ENCODE measurements at places on chromosomes 5 and 9.
A peak's percentile ranks its signal among the peaks of the same experiment; 100 is the strongest.

DNA sequence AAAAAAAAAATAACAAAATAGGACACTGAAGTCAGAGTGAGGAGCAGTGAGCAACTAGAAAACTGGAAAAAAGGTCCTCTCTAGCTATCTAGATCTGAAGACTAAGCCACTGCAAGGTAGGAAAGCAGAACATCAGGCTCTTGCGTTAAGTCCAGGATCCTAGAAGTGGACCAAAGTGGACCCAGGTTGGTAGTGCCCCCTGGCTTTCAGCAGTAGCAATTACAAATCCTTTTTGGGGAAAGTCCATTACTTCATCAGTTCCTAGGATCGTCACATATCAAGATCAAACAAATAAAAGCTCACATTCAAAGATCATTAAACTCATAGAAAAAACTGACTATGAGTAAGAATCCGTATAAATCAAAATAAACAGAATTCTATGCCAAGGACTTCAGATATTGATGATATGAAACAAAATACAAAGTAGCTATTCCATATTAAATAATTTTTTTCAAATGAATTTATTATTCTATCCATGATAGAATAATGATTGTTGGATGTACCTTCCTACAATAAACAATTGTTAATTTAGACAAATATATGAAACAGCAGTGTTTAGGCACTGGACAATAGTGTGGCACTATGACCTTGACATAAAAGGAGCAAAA is 6.5 kb upstream of the RICTOR start:
- peak; percentile 79 for DNase-seq

- DNase-seq = no peak
These were observed 165.8 kb downstream of the MELK start for GRCh38 chr9:36738318-36738976.

DNA sequence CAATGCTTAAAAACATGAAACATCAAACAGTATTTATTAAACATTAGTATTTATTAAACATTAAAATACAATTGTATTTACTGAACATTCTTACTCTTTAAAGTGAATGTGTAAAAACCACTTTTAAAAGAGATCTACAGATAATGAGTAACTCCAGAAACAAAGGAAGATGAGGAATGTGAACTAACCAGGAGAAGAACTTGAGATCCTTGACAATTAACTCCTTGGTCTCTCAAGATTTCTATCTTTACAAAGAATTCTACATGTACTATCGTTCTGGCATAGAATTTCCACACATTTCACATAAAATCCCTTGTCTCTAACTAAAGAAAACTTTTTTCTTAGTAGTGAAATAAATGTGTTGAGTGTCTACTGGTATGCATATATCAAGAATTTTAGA is 28.7 kb upstream of the IFNE start:
- DNase-seq = no peak

- DNase-seq = no peak
These were observed 10.0 kb downstream of the DUSP1 start for GRCh38 chr5:172760959-172761358.

DNA sequence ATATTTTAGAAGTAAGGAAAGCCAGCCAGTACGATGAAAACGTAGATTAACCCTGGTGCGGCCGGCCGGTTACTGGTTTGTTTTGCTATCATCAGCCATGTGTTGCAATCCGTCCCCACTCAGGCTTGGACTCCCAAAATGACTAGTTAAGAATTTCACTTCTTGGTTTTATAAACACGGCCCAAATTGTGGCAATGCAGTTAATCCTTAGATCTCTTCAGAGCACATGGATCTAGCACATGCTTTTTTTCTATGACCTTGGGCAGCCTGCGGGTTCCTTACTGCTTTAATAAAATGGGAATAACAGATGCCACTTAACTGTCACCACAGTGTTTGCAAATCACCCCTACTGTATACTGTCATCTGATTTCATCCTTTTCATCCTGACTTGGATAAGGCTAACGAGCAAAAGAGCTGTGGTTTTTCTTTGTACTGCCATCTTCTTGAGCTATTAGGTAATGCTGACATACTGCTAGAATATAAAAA is 1.5 kb downstream of the NDFIP1 start:
- no peak for DNase-seq

- peak; percentile 12 for DNase-seq
These were observed 282.4 kb downstream of the NR3C1 start for GRCh38 chr5:143121135-143121475.

DNA sequence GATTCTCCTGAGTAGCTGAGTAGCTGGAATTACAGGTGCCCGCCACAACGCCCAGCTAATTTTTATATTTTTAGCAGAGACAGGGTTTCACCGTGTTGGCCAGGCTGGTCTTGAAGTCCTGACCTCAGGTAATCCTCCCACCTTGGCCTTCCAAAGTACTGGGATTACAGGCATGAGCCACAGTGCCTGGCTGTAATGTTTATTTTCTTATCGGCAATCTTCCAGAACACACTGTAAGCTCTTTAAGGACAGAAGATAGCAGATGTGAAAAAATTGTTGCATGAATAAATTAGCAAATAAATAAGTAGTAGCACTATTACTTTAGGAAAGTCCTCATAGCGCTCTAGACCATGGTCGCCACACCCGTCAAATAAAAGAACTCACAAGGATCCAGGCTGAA is 100.5 kb downstream of the ENC1 start:
- no peak for DNase-seq

- DNase-seq = no peak
These were observed 50.7 kb upstream of the NKD2 start for GRCh38 chr5:957748-958485.

DNA sequence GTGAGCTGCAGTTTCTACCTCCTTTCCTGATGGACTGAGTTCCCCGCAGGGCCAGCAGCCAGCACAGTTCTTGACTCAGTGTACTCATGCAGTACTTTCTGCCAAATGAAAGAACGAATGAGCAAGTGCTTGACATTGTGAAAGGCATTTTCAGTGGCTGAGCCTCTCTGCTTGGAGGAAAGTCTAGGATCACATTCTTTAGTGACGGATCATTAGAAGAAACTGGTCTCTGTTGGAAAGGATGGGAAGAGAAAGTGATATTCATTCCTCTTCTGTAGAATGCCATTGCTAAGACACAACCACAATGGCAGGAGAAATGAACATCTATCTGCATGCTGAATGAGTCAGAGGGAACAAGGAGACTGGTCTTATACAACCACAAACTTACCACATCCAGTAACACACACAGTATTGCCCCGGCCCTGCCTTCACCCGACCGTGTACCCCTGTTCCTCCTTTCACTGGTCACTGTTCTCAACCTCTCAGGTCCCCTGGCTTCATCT is 206.9 kb downstream of the CRB2 start:
- DNase-seq = no peak

DNA sequence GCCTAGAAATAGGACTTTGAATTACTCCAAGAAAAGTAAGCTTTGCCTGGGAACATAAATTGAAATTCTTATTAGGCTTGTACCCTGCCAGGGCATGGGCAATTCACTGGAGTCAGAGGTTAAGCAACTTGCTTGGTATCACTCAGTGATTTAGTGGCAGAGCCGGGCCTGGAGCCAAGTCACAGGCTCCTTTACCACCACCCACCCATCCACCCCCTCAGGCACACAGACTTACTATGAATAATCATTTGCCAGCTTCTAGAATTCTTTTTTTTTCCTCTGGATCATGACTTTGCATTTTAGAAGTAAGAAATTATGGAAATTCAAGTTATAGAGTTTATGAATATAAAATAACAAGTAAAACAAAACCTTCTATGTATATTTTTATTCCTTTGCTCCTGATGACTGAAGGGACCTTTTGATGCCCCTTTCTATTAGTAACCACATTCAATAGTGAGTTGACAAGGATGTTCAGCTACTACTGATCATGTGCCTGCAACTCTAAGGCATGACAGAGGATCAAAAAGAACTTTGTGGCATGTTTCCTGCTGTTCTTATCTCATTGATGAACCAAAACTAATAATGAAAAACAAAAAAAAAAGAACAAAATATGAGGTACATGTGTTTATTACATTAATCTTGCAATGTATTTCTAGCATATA is 614.7 kb downstream of the TLR4 start:
- DNase-seq = no peak

GRCh38 chr9:91889161-91889911 is 60.7 kb downstream of the ROR2 start:
- no peak for DNase-seq

GRCh38 chr9:133377721-133378216 is 1.6 kb downstream of the STKLD1 start:
- DNase-seq = no peak

DNA sequence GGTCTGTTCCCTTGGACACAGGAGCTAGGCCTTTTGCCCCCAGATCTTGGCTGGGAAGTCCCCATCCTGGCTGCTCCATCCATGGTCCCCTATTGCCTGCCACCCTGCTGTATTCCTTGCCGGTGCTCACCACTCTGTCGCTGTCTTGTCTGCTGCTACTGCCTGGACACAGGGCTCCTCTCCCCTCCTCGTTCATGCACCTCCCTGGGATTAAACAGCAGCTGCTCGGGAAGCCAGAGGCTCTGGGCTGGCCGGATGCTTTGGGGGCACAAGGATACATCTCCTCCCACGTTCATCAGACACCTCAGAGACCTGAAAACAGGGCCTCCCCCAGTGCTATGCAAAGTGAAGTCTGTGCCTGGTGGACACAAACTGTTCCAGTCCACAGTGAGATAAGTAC is 110.4 kb downstream of the ZNF354C start:
- DNase-seq = no peak

GRCh38 chr9:14347406-14348122 is 33.6 kb upstream of the NFIB start:
- peak; percentile 76 for DNase-seq

DNA sequence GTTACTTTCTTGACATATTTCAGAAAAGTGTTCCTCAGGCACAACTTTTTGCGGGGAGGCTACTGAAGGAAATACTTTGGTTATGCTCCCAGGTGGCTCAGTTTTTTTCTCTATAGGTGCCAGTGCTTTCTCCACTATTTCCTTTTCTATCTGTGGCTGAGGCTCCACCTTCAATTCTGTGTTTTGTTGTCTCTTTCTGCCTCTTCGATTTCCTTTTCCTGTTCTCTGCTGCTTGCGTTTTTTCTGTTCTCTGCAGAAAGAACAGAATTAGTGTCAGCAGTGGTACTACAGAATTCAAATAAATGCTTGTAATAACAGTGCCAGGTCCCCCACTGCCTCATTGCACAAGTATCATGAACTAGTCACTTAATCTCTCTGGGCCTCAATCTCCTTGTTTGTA is 7.0 kb downstream of the HEMGN start:
- DNase-seq = no peak

GRCh38 chr5:29543501-29543900 is 1650.0 kb upstream of the CDH6 start:
- no peak for DNase-seq

GRCh38 chr9:99537996-99538395 is 283.7 kb upstream of the NR4A3 start:
- no peak for DNase-seq

GRCh38 chr9:124296094-124296493 is 38.3 kb downstream of the NEK6 start:
- DNase-seq = no peak

DNA sequence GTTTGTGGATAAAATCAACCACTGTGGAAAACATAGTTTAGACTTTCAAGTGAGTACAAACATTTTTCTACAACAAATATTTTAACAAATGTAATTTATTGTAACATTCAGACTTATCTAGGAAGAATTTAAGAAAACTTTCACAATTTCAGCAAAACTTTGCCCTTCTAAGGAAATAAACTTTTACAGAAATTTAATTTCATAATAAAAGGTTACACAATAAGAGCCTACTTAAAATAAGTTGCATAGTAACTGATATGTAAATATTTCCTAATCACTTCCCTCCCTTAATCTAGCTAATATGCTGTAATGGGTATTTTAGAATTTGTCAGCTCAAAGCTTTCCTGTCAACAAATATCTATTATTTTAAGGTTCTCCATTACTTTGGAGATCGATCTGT is 1899.9 kb downstream of the MAT2B start:
- no peak for DNase-seq

GRCh38 chr9:114694719-114695269 is 12.8 kb upstream of the TEX48 start:
- DNase-seq = no peak

DNA sequence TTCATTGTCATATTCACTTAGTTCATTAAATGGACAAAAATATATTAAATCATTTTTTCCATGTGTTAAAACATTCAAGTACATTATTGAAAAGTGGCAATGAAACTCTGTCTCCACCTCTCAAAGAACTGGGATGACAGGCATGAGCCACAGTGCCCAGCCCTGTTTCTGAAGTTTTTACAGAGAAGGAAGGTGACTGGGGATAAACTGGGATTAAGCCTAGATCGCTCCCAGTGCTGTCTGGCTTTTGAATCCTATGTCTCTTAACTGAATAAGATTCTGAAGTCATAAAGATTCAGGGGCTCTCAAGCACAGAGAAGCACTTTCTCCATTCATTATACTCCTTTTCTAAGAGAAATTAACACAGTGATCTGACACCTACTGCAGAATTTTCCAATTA is 88.3 kb downstream of the SLC38A9 start:
- no peak for DNase-seq

Data from GM23338 (cell line).